ENCODE measurements at places on chromosomes 7 and 10.

- DNase-seq = no peak
These were observed 24.6 kb downstream of the RAMP3 start for GRCh38 chr7:45181991-45182855.

DNA sequence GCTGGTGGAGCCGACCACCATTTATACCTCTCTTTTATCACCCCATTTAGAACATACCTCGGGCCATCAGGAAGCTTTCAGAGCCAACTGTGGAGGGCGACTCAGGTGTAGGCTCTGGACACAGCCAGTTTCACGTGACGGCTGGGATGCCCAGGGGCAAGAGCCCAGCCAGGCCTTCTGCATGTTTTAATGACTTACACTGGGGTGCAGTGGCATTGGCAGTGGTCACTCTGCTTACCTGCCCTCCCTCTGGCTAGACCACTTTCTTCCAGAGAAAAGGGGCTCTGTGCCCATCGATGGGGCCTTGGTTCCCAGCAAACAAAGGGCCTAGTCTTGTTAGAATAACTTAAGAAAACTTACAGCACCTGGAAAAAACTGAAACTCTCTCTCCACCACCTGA, 50.0 kb downstream of the PNLIPRP2 start:
- no peak for DNase-seq

DNA sequence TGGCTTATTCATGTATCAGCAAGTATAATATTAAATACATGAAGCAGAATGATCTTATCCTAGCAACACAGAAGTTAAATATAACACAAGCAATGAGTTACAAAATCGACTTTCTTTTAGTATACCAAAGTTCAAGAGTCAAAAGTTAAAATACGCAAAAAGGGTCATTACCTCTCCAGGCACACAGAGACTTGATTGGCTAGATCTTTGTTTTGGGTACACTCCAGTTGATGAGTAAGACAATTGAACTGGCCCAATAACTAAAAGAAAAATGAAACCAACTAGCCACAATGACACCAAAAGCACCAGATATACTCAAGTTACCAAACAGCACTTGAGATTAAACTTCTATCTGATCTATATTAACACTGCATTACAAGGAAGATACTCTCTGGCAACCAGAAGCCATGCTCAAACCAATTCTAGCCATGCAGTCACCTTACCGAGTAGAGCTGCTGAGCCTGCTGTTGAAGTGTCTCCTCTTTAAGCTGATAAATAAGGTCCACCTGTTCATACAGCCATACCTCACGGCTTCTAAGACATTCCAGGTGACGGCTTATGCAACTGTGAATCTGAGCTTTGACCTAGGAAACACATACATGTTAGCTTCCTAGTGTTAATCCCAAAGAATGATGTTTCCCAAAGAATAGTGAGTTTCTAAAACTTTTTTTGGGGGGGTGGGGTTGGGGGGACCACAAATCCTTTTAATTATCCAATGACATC, 15.6 kb downstream of the NCOA4 start:
- DNase-seq = no peak

- no peak for DNase-seq
These were observed 10.5 kb upstream of the TRIM24 start for GRCh38 chr7:138449580-138449979.

- no peak for DNase-seq
These were observed 125.2 kb downstream of the MAD1L1 start for GRCh38 chr7:2107386-2108070.

Data from SW 1271 (cell line).